ENCODE measurements at places on chromosomes 2 and 18. TPM values are rescaled to one million over a fixed set of nuclear protein-coding genes. Genes with fewer than 3 reads are reported as not detected.

DNA sequence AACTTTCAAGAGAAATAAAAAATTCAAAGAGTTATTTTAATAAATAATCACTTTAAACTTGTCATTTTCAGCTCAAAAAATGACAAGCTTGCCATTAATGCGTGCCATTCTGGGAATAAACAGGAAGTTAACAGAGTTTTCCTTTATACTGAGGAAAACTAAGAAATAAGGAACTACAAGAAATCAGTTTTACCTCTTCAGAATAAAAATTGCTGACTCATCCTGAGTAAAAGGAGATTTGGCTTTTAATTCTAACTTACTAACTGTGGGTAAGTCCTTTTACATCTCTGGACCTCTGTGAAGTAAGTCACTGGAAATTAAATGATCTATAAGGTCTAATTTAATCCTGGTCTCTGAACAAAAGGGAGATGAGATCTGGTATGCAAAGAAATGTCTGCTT lies 16.1 kb downstream of the CEBPZ start:
- DNase-seq = no peak

GRCh38 chr18:22525883-22526282 lies 108.2 kb upstream of the CTAGE1 start:
- no peak for DNase-seq

Gene MPP4
- 0.83 TPM for total RNA-seq

DNA sequence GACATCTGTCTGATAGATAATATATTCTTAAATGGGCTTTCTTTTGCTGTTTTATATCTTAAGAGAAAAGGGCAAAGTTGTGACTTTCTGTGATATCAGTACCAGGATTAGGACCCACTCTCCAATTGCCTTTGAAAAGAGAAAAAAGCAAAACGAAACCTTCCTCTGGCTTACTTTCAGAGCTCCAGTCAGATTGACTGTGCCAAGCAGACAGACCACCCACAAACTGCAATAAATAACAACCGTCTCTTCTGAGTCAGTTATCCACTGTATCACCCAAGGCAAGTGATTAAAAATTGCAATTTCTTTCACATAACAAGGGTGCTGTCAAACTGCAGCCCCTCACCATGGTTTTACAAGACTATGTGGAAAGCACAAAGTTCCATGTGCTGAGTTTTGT lies 230.5 kb upstream of the SETBP1 start:
- no peak for DNase-seq

- no peak for DNase-seq
These were observed 7.8 kb upstream of the DGUOK start for GRCh38 chr2:73918856-73919255.

- DNase-seq = peak; percentile 76
These were observed 980 bp upstream of the RNPEPL1 start for GRCh38 chr2:240567137-240567871.

Gene PAX3
- 2.3 TPM for total RNA-seq

Gene HRH4
- not detected for total RNA-seq

- no peak for DNase-seq
These were observed 115.2 kb upstream of the TFCP2L1 start for GRCh38 chr2:121400201-121400600.

DNA sequence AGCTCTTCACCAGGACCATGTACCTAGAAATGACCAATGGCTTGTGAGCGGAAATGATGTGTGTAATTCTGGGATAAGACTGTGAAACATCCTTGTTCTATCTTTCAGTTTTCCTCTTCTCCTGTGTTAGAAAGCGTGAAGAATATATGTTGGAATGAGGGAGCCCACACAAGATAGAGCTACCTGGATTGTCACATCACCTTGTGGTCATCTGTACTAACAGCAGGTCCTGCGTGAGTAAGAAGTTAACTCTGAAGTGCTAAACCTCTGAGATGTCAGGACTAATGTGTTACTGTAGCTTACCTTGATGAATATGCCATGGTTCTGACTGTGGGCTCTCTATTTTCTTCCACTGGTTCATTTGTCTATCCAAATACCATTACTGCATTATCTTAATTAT lies 75.6 kb downstream of the FASTKD2 start:
- DNase-seq = no peak

GRCh38 chr2:70340761-70341476 lies 39.1 kb upstream of the FAM136A start:
- DNase-seq = no peak

DNA sequence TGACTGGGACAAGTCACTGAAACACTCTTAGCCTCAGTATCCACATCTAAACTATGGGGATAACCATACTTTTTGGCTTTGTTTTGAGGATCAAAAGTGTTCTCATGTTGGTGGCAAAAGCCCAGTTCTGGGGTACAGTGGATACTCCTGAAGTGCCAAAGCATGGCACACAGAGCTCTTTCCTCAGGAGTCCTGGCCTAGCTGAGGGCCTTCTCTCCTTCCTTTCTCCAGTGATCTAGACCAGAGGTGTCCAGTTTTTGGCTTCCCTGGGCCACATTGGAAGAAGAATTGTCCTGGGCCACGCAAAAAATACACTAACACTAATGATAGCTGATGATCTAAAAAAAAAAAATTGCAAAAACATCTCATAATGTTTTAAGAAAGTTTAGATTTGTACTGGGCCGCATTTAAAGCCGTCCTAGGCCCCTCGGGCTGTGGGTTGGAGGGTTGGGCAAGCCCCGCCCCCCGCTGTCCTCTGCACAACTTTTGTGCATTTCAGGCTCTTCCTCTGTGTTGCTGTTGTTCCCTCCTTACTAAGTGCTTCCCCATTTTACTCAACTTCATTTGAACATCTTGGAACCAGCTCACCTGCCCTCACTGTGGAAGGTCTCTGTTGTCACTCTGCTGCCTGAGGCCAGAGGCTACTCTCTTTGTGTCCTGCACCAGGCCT lies 337.0 kb downstream of the CYRIA start:
- DNase-seq = no peak

GRCh38 chr2:62467475-62468321 lies 38.3 kb downstream of the TMEM17 start:
- no peak for DNase-seq

Gene LPIN1
- total RNA-seq = 26.7 TPM

DNA sequence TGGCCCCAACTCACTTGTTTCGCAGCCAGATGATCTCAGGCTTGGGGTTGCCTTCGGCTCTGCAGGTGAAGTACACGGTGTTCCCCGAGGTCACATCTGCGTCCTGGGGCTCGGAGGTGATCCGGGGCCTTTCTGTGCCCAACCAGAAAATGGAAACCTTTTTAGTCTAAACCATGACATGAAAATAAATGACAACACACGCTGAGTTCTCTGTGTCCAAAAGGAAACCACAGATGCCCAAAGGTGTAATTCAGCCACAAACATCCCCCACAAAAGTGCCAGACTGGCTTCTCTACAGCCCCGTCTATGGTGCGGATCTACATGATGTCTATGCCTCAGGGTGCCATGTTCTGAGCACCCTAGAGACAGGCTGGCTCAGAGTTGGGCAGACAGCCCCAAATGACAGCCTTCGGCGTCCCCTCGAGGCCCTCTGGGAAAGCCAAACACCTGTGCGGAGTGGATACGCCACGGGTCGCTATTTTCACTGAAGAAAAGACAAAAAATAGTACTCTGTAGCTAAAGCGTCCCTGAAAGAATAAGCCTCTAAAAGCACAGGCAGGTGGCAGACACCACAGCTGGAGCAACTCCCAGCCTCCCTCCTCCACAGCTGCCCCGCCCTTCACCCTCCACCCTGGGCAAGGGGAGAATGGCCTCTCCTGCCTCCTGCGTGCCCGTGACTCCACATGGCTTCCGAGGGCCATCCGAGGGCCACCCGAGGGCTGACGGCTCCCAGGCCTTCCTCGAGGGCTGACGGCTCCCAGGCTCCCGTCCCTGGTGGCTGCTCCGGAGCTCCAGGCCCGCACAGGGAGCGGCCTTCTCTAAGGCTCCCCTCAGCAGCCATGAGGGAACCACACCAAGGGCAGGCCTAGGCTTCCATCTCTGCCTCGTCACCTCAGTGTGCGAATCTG lies 67.1 kb downstream of the PXDN start:
- peak; percentile 82 for DNase-seq

- no peak for DNase-seq
These were observed 27.9 kb upstream of the CREG2 start for GRCh38 chr2:101415220-101415619.

Gene TUBA4B
- total RNA-seq = not detected

Gene RAB17
- 3.9 TPM for total RNA-seq

Gene ABCG5
- total RNA-seq = not detected

Gene GBX2
- 60.7 TPM for total RNA-seq

Gene MSTN
- 0.89 TPM for total RNA-seq

- DNase-seq = no peak
These were observed 108.7 kb downstream of the FEZ2 start for GRCh38 chr2:36489281-36489680.

DNA sequence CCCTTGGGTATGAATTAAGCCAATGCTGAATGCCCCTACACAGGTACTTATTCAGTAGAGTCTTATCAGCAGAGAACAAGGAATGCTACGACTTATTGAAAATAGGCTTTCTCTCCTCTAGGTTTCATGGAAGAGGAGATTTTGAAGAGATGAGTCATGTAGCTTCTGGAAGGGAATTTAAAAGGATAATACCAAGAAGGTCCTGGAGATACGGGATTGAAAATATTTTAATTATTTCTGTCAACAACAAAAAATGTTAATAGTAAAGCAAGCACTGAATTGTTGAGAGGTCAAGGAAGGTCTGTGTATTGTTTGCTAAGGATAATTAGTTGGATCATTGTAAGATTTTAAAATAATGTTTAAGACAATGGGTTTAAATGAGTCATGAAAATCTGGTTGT lies 293.0 kb upstream of the SPHKAP start:
- DNase-seq = no peak

- no peak for DNase-seq
These were observed 10.3 kb upstream of the GALNT14 start for GRCh38 chr2:31148514-31148913.

Gene EML6
- 1.1 TPM for total RNA-seq

GRCh38 chr2:58629545-58630119 lies 388.5 kb upstream of the FANCL start:
- no peak for DNase-seq

DNA sequence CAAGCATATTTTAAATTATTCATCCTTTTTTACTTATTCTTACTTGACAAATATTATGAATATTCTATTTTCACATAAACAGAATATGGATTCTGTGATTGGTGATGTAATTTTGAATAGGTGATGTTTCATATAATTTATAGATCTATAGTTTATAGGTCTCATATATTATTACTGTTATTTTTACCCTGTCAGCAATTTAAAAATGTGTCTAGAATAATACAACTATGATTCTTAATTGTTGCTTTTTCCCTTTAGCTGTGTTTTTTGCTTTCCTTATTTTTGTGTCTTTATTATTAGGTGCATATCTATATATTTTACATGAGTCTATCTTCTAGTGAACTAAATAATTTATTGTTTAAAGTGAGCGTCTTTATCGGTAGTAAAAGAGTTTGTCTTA lies 226.7 kb upstream of the FSIP2 start:
- no peak for DNase-seq

Gene THAP4
- total RNA-seq = 52.8 TPM
